ENCODE measurements at places on chromosomes 7 and 10.

GRCh38 chr7:85055906-85056305 is 130.9 kb downstream of the SEMA3D start:
- DNase-seq: no peak

DNA sequence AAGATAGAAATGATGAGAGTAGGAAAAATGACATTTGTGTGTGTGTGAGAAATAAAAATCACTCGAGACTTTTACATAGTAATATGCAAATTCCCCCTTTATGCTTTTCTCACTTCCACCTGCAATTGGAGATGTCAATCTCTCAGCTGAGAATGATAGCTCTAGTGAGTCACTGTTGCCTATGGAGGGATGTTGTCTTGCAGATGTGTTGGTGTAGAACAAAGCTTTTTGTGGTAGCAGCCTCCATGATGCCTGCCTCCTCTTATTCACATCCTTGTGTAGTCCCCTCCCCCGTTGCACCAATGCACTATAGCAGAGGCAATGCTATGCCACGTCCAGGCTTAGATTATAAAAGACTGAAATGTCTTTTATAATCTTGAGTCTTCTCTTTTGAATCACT is 33.8 kb downstream of the SPAG6 start:
- DNase-seq: no peak

DNA sequence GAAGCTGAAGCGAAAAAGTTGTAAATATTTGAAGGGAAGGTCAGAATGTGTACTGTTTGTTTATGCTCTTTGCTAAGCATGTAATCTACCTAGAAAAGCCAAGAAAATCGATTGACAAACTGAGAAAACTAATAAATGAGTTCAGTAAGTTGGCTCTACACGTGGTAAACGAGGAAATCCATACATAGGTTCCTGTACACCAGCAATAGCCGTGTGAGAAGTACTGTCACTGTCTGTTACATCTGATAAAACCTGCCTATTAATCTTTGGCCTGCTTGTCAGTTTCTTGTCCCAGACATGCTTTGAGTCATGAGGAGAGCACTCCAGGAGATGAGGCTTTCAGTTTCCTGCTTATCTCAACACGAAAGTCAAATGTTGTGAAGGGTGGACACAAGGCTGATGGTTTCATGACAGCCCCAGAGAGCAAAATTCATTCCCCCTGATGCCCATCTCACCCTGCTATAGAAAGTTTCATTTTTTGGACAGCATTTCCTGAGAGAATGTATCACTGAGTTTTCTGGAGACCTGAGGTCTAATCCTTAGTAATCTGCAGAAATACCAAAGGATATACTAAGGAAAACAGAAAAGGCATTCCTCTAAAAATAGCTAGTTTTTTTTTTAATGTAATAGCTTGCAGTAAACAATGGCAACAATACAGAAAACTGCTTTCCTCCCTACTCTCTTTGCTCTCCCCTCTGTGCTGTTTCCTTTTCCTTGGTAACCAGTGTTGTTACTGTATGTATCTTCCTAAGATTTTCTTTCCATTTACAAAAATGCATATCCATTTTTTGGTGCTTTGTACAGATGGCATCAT is 18.8 kb downstream of the BMPR1A start:
- peak; percentile 27 for DNase-seq

DNA sequence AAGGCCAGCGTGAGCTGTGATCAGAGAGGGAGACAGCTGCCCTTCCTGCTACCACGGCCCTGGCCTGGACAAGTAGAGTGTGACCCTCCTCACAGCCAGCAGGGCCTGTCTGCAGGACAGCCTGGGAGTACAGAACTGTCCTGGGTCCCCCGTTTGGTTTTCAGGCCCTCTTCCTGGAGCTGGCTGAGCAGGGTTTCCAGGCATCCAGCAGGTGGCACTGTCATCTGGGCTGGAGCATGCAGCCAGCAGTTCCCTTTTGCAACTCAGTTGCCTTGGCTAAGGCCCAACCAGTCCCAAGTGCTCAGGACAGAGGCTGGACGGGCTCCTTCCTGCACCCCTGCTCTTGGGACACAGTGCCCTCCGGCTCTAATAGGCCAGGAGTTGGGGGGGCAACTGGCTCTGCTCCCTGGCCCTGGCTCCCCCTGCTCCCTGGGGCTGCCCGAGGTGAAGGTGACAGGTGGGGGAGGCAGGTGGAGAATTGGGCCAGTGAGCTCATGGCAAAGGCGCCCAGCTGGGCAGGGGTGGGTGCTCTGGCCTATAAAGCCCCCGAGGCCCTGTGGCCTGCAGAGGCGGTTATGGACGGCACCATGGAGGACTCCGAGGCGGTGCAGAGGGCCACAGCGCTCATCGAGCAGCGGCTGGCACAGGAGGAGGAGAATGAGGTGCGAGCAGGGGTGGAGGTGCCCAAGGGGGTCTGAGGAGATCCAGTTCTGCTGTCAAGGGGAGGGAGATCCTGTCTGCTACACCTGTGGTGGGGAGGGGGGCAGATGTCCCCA is at the start of gene ANKRD2:
TSS of gene ANKRD2 (plus strand) at position 566 of the 776 bp plus-strand sequence. CDS start at position 576, 10 bp downstream.
- peak; percentile 20 for DNase-seq

- DNase-seq: no peak
Measured at GRCh38 chr7:110043519-110043918, 1047.4 kb upstream of the LRRN3 start.

GRCh38 chr10:96287392-96288105 is 16.2 kb upstream of the BLNK start:
- peak; percentile 52 for DNase-seq

- no peak for DNase-seq
Measured at GRCh38 chr7:45683556-45684148, 109.5 kb downstream of the ADCY1 start.

DNA sequence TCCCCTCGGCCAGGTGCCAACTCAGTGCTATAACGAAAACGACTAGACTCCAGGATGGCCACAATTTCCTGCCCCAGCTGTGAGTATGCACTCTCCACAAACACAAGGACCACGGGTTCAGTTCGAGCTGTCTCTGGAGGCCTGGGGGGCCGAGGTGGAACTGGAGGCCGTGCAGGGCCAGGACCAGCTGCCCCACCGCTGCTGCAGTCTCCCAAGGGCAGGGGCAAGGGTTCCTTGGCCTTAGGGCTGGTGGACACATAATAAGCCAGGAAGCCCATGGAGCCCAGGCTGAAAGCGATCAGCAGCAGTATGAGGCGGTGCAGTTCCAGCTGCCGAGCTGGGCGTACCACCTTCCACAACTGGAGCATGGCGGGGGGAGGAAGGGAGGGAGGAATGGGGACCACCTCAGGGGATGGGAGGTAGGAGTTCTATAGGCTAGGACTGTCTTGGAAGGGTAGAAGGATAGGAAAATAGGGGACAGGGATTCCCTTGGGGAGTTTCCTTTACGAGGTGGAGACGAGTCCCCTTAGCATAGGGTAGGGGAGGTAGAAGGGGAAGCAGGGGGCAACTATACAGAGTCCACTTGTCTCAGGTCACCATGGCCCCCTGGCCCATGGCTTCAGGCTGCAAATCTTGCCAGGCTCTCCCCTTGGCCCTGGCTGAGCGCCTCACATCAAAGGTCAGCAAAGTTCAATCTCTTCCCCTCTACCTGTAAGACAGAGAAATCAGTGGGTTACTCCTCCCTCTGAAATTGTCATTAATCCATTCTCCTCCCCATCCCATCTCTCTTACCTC is 3.2 kb downstream of the NDST2 start:
- DNase-seq: no peak

All from skin of body (tissue), 3 donors.